ENCODE measurements at places on chromosomes 6 and 20. TPM values are rescaled to one million over a fixed set of nuclear protein-coding genes. Genes with fewer than 3 reads are reported as not detected.

DNA sequence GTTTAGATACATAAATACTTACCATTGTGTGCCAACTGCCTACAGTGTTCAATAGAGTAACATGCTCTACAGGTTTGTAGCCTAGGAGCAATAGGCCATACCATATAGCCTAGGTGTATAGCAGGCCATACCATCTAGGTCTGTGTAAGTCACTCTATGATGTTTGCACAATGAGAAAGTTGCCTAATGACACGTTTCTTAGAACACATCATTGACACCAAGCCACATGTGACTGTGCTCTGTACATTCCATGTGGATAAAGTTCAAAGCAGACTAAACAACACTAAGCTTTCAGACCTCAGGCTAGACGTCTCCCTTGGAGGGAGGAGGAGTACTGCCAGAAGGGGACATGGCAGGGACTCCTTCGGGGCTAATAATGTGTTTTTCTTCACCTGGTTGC is 93.6 kb downstream of the KIF16B start:
- no peaks in the 10 kb centered on the region for H3K27me3 ChIP-seq
- H3K4me1 ChIP-seq = peaks cover 40% of the 10 kb centered on the region
- H3K27ac ChIP-seq = no peak overlapping the region
- DNase-seq = peak; percentile 83

GRCh38 chr6:139539852-139540251 is 165.4 kb upstream of the CITED2 start:
- H3K4me3 ChIP-seq = no peak overlapping the region
- peaks cover 38% of the 10 kb centered on the region for H3K4me1 ChIP-seq
- no peak overlapping the region for H3K27ac ChIP-seq
- H3K27me3 ChIP-seq = no peaks in the 10 kb centered on the region
- H3K36me3 ChIP-seq = no peaks in the 10 kb centered on the region
- DNase-seq = peak; percentile 52

DNA sequence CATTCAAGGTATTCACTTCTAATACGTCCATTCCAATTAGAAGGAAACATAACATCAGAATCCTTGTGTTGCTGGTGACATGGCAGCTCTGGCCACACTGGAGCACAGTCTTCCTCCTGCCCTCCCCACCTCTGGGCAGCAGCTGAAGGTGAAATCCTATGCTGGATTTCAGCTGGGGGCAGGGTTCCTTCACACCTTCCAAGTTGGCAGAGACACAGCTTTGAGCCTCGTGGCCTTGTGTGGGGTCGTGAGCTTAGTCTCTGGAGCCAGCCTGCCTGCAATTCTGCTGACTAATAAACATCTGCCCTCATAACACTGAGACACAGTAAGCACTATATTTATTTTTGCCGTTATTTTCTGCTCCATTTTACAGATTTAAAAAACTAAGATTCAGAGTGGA is 218.9 kb upstream of the RIN2 start:
- no peak overlapping the region for H3K27ac ChIP-seq
- DNase-seq = no peak
- no peaks in the 10 kb centered on the region for H3K36me3 ChIP-seq
- no peaks in the 10 kb centered on the region for H3K4me1 ChIP-seq
- H3K4me3 ChIP-seq = no peak overlapping the region

DNA sequence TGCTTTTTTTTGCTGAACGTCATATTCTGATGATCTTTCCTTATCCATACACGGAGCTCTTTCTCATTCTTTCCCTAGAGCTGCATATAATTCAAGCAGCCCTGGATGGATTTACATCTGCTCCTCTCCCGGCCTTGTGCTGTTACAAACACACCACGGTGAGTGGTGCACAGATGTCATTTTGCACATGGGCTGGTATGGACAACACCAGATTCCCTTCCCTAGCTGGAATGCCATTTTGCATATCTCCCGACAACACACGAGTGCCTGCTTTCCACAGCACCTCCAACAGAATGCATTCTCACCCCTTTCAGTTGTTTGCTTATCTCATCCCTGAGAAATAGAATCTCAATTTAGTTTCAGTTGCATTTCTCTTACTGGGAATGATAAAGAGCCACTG is 69.5 kb upstream of the AFDN start:
- no peaks in the 10 kb centered on the region for H3K27me3 ChIP-seq
- peaks cover 59% of the 10 kb centered on the region for H3K4me1 ChIP-seq
- H3K27ac ChIP-seq = no peak overlapping the region
- H3K4me3 ChIP-seq = no peak overlapping the region

GRCh38 chr20:19937218-19937617 is 79.9 kb upstream of the NAA20 start:
- DNase-seq = no peak
- H3K27me3 ChIP-seq = no peaks in the 10 kb centered on the region
- H3K27ac ChIP-seq = no peak overlapping the region
- H3K4me1 ChIP-seq = peaks cover 37% of the 10 kb centered on the region
- H3K36me3 ChIP-seq = no peaks in the 10 kb centered on the region

DNA sequence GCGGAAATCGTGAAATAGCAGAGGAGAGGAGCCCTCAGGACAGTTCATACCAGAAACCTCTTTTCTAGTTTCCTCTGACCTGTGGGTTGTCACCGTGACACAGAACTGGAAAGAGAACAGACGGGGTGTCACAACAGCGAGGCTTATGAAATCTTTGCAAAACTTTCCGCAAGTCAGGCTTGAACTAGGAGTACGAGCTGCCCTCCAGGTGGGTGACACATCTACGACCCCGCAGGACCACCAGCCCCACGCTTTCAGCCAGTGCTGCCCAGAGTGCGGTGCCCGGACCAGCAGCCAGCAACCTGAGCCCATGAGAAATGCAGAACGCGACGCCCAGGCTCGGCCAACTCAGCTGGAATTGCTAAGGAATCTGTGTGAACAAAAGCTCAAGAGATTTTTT is 30.8 kb downstream of the WRNIP1 start:
- no peak overlapping the region for H3K27ac ChIP-seq
- H3K27me3 ChIP-seq = no peaks in the 10 kb centered on the region
- no peak for DNase-seq
- no peaks in the 10 kb centered on the region for H3K36me3 ChIP-seq
- H3K4me1 ChIP-seq = peaks cover 14% of the 10 kb centered on the region
- no peak overlapping the region for H3K4me3 ChIP-seq

DNA sequence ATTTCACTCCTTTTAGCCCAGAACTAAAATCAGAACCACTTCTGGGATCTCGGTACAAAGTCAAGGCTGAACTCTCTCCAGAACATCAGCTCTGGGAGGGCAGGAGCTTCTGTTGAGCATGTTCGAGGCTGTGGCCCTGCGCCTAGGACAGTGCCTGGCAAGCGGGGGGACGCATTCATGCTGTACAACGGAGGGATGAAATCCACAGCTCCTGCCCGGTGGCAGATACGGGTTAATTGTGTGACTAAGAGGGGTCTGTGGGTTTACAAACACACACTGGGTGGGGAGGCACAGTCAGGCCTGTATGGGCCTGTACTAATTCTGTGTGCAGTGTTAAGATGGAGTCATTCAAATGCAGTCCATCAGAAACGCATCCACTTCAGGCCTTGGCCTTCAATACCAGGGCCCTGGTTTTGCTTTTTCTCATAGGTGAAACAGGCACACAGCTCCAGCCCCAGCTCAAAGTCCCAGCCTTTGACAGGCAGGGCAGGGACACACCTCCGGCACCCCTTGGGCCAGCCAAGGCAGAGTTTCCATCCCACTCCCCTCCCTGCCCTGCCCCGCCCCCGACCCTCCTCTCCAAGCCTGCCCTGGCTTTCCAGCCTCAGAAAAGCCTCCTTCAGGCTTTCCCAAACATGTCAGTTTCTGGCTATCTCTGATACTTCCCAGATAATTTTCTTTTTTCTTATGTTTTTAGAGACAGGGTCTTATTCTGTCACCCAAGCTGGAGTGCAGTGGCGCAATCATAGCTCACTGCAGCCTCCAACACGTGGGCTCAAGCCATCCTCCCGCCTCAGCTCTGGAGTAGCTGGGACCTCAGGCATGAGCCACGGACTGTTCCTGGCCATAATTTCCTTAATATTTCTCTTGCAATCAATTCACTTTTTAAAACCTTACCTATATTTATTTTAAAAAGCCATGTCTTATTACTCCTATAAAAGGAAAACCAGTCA is 109.8 kb downstream of the SULF2 start:
- H3K36me3 ChIP-seq = no peaks in the 10 kb centered on the region
- H3K27ac ChIP-seq = peak overlapping the region; percentile 12
- peak; percentile 82 for DNase-seq
- H3K4me3 ChIP-seq = no peak overlapping the region
- peaks cover 21% of the 10 kb centered on the region for H3K4me1 ChIP-seq

GRCh38 chr6:75206576-75207342 is 906 bp upstream of the COL12A1 start:
- no peak overlapping the region for H3K4me3 ChIP-seq
- no peaks in the 10 kb centered on the region for H3K4me1 ChIP-seq
- no peaks in the 10 kb centered on the region for H3K36me3 ChIP-seq
- no peak for DNase-seq
- H3K27ac ChIP-seq = no peak overlapping the region

DNA sequence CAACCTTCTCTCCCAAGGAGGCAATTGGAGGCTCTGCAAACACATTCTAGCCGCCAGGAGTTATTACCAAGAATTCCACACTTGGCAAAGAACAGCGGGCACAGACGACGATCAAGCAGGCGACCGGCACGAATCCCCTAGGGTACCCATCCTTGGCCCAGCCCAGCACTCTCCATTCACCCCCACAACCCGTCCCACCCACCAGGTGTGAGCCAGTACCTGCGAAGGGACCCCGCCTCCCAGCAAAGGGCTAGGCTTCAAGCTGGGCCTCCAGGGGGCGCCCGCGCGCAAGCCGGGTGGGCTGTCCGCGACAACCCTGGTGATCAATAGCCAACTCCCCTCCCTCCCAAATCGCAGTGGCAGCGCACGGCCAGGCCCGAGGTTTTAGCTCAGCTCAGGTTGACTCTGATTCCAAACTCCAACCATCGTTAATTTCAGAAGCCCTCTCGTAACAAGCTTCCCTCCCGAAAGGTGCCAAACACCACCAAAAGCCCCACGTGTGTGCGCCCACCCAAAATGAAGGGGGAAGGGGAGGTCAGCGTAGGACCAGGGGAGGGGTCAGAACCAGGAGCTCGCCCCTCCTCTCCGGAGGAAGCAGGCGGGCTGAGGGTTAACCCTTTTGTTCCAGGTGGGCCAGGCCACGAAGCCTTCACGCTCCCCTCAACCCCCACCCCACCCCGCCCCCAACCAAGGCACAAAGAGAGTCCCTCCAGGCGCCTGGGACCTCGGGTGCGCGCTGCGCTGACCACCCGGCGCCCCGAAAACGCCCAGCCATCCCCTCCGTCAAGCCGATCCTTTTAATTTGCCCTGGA is 2.1 kb downstream of the SALL4 start:
- H3K4me3 ChIP-seq = peak overlapping the region; percentile 78
- H3K27me3 ChIP-seq = peaks cover 49% of the 10 kb centered on the region
- H3K4me1 ChIP-seq = peaks cover 44% of the 10 kb centered on the region
- no peak overlapping the region for H3K27ac ChIP-seq

Gene TOX2
- total RNA-seq = not detected

Measured in HepG2 (cell line).